Breast epithelium (tissue), 4 donors: ENCODE measurements at places on chromosomes 3 and 15.
A peak's percentile ranks its signal among the peaks of the same experiment; 100 is the strongest.

DNA sequence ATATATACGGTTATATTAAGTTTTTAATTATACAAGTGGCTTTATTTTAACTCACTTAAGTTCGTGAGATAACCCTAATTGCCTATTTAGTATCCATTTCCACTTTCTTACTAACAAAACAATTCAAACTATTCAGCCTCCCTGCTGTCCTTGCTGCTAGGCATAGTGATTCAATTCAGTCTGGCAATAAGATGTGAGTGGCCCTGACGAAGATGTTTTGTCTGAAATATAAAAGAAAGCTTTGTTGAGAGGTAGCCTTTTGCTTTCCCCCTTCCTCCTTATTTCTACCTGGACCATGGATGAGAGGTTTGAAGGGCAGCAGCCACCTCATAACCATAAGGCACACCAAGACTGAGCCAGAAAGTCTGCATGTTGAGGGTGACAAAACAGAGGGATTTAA, 89.3 kb upstream of the TRIM42 start:
- DNase-seq = no peak

DNA sequence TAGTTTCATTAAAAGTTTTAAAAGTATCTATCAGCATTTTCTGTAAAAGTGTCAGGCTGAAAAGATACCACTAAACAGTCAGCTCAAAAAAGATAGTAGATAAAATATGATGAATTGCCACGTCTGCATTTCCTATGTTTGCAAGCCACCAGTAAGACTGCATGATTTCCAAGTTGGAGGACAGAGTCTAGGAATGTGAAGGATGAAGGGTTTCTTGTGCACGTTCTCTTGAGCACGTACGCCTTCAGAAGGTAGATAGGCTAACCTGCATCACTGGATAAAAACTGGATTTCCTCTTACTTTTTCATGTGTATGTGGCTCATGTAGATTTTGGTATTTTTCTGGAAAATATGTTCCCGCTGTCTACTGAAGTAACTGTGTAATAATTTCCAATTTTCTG, 9.9 kb upstream of the SEMA6D start:
- DNase-seq = no peak

DNA sequence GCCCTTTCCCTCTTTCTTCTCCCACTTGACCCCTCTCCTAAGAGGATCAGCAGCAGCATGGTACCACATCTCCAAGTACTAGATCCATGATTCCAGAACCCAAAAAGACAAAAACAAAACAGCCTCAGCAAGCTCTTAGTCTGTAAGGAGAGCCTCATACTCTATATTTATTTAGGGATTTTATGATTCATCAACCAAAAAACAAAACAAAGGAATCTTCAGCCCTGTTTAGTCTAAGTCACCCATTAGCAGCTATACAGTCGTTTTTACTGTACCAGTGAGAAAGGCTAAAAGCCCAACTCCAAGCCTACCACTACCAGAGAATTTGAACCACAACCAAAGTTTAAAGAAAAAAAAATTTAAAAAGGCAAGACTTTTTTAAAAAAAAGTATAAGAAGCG, 1020.3 kb upstream of the CADM2 start:
- DNase-seq = no peak

DNA sequence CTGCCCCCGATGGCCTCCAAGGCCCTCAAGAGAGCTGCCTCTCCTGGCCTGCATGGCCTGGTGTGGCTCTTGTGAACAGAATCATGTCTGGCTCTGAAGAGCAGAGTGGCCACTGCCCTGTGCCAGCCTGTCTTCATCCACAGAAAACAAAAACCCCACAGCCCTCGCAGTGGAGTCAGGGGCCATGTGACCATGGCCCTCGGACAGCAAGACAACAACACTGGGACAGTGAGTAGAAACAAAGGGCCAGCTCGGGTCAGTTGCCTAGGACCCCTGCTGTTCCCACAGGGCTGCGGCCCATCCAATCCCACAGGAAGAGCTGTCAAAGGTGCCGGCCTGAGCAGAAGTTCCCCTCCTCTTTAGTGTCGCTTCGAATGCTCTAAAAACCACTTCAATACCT, 72.5 kb downstream of the UMPS start:
- no peak for DNase-seq

DNA sequence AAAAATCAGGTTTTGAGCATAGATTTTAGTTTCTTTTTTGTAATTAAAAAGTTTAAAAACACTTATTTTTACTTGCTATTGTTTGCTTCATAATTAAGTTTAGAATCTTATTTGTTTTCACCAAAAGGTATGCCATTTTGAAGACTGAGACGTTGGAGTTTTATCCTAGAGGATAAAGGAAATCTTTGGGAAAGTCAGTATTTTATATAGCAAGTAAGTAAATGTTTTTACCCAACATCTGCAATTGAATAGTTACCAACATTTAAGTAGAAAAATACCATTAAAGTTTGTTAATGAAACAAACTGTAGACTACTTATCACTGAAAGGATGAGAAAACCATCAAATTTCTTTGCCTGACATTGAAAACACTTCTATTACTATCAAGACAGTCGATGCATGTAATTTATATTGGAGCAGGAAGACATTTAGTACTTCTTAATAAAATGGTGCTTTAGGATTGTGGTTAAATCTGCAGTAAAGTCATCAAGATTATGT, 14.0 kb upstream of the CHD2 start:
- no peak for DNase-seq

DNA sequence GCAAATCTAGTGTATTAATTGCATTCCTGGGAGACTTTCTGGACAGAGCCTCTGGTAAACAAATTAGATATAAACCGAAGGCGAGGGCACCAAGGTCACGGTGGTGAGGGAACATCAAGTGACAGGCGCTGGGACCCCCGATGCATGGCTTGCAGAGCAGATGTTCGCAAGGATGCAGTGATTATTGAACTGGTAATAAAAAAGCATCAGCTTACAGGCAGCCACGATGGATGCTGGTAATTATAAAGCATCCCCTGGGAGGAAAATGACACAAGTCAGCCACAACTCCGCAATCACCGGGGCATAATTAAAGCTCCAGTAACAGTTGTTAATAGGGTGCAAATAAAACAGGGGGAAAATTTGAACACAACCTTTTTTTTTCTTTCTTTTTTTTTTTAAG, 231.1 kb upstream of the DPH6 start:
- DNase-seq = no peak

DNA sequence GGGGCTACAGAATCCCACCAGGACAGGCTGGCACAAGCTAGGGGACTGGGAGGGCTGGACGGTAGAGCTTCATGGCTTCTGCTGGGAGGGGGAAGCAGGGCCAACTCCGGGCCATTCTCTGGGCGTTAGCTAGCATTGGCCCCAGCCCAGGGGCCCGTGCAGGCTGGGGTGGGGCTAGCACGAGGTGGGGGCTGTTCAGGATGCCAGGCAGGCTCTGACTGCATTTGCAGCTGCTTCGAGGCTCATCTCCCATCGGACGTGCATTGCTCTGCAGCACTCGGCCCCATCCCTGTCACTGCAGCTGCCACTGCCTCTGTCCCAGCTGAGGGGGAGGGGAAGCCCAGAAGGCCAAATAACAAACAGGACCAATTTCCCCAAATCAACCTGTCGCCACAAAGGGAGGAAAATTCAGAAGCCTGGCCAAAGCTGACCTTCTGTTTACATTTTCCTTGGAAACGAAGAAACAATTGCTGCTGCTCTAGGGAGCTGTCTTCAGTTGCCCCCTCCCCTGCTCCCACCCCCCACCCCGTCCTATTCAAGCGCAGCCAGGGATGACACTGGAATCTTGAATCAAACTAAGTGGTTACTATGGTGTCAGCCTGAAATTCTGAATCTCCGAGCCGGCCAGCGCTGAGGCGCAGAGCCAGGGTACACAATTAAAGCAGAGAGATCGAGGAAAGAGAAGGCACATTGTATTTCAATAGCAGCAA, 138.8 kb upstream of the PRR20G start:
- no peak for DNase-seq

DNA sequence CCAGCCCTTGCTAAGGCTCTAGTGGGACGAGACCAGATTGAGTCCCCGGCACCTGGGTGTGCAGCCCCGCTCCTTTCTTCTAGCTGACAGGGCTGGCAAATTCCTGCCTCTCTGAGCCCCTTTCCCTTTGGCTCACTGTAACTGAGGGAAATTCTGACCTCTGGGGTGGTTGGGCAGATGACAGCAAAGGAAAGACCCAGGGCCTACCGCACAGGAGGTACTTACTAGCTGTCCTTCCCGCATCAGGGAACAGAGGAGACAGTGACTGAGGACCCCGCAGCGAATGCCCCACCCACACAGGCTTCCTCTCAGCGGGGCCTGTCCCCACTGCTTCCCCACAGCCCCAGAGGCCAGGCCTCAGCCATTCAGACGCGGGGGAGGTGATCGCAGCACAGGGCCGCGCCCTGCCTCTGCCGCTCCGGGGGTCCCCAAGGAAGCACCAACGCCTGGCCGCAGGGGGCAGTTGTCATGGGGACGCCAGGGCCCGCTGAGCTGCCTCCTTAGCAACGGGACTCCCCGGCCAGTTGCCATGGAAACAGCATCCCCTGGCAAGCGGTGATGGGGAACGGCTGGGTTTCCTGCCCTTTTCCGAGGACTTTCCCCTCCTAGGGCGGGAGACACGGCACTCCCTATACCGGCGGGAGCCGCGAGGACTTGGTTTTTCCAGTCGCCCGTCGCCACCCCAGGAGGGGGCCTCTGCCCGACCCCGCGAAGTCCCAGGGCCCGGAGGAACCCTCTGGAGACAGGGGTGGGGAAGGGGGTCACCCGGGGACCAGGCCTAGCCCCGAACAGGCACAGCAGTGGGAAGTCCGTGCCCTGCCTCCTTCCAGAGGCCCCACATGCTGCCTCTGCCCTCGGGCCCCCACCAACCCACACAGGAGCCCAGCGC, 50.1 kb downstream of the HCN4 start:
- DNase-seq = peak; percentile 45

- no peak for DNase-seq
Measured at GRCh38 chr3:121883507-121883906, 10.7 kb upstream of the SLC15A2 start.

DNA sequence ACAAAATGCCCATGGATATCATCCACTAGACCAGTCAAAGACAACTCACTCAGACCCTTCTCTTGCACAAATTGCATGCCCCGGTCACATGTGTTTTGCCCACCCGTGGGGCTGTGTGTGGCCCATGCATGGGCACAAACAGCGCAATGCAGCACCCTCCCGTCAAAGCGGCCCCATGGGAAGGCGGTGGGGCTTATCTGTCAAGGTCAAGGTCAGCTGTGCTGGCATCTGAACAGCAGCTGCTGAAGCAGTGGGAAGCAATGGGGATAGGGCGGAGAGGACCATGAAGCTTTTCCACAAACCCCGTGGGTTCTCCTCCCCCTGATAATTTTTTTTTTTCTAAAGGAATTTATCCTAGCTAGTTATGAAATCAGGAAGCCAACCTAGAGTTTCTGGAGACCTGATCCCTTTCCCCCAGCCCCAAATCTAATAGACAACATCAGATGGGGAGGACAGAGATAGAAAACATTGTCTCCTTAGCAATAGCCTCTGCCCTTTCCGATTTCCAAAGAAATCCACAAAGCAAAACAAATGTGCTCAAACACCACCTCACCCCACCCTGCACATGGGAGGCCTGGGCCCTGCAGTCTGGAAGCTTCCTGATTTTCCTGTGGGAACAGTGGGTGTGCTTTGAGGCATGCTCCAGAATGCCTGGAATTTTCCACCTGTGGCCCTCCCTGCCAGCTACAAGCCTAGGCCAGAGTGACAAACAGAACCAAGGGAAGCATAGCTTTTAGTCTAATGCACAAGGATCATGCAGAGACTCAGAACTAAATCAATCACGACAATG, 84.4 kb downstream of the BDH1 start:
- no peak for DNase-seq

GRCh38 chr3:10283638-10284037, 9.1 kb downstream of the GHRL start:
- DNase-seq = peak; percentile 64

GRCh38 chr15:97014001-97014400, 683.5 kb downstream of the NR2F2 start:
- DNase-seq = no peak

- no peak for DNase-seq
Measured at GRCh38 chr3:157061265-157061664, 98.7 kb downstream of the CCNL1 start.

DNA sequence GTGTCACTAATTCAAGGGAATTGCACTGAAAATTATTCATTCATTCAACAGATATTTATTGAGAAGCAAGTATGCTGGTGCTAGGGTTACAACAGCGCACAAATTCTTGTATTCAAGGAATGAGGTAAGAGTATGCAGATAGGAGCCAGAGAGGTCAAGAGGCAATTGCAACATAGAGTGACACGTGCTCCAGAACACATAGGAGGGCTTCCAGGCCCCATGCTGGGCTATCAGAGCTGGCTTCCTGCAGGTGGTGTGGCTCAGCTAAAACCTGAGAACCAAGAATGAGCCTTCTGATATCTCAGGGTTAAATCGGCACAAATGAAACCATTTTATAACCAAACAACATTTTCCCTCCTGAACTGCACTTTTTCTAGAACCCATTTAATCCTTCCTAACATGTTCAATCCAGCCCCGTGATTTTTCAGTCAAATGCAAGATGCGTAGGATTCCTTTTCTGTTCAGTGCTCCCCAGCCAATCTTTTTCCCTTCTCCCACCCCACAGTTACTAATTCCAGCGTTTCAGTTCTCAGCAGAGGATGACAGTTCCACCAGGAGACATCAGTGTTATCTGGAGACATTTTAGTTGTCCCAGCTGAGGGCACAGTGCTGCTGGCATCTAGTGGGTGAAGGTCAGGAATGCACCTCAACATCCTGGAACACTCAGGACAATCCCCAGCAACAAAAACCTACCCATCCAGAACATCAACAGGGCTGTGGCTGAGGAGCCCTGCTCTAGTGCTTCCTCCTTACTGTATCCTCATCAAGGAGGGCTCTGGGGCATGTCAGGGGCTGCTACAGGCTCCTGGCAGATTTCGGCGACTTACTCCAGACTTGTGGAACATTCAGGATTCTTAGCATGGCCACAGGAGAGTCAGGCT, 13.1 kb downstream of the CCR5AS start:
- DNase-seq = no peak

GRCh38 chr3:183163563-183163962, 1.0 kb upstream of the LAMP3 start:
- no peak for DNase-seq

DNA sequence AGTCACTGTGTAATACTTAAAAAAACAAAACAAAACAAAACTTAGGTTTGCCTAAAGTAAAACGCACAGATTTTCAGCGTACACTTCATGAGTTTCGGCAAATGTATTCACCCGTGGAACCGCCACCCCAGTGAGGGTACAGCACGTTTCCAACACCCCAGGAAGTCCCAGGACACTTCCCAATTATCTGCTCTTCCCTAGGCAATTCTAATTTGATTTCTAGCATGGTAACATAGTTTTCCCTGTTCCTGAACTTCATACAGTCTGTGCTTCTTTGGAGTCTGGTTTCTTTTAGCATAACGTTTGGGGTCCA, 497 bp upstream of the CLASP2 start:
- DNase-seq = no peak
